Adrenal gland (tissue), 19 donors: ENCODE measurements at places on chromosomes 7 and 10. TPM values are rescaled to one million over a fixed set of nuclear protein-coding genes. Genes with fewer than 3 reads are reported as not detected.
A peak's percentile ranks its signal among the peaks of the same experiment; 100 is the strongest.

Gene PLAC9
- 12.8 TPM for total RNA-seq

DNA sequence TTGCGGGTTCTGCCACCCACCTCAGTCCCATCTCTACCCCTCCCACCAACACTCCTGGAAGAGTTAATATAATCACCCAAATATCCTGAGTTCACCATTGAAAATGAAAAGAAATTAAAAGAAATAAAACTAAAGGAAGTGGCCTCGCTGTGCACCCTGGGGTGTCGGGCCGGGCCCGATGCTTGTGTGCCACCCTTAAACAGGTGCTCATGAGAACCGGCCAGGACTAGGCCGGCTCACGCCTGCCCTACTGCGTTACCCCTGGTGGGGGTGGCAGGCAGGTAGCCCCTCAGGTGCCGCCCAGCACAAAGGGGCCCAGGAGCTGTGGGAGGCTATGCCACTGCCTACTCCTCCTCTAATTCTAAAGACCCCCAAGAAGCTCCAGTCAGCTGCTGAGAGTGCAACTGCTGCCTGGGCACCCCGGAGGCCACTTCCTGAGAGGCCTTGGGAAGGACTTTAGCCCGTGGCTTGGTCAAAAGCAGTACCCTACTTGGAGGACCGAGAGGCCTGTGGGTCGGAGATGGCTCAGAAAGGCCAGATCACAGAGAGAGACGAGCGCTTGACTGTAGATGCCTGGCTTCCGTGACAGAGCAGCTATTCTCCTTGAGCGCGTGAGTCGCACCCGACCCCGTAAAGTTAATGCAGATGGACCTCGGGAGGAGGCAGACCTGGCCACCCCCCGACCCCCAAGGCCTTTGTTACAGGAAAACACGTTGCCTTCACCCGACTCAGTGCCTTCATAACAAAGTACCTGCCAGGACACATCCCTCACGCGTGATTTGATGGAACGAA, 51.0 kb upstream of the PPP2R2D start:
- DNase-seq, result no peak

GRCh38 chr10:71927776-71928592, 36.2 kb upstream of the CHST3 start:
- no peak for DNase-seq

- DNase-seq, result peak; percentile 43
These were observed 11.8 kb downstream of the SFXN2 start for GRCh38 chr10:102726274-102726673.

GRCh38 chr10:89224739-89225443, 17.8 kb upstream of the CH25H start:
- no peak for DNase-seq

DNA sequence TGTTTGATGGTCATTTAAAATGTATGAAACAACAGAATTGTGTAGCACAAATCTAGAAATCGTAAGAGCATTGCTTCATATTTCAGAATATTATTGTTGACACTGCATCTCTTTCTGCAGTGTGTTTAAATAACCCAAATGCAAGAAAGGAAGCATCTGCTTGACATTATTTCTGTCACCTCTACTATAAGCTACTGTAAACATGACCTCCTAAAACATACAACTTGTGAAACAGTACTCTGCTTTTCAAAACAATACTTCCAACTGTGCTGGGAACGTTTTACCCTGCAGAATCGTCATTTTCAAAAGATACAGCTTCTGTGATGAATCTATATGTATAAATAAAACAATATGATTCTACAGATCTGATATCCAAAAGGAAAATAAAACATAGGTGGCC, 82.0 kb downstream of the RNF133 start:
- no peak for DNase-seq

DNA sequence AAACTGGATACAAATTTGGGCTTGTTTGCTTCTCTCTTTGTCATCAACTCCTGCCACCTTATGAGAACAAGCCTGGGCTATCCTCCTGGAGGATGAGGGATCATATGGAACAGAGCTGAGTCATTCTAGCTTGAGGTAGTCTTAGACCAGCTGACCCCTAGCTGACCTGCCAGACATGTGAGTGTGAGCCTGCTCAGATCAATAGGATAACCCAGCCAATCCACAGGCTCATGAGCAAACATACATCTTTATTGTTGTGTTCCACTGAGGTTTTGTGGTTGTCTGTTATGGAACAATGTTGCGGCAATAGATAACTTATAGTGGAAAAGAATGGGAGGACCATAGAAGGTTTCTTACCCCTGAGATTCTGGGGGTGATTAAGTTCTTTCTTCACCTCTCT, 54.5 kb upstream of the FAM180A start:
- no peak for DNase-seq
